Suppressor macrophage treated with lipopolysaccharide for 4 hours (primary cell): ENCODE measurements at places on chromosomes 3 and 15.

GRCh38 chr3:38989917-38990510 lies 61.7 kb downstream of the SCN11A start:
- DNase-seq: no peak

- no peak for DNase-seq
Observed at GRCh38 chr3:175980486-175981090, 1121.5 kb downstream of the NAALADL2 start.

GRCh38 chr15:66827039-66827697 lies 125.1 kb downstream of the SMAD6 start:
- no peak for DNase-seq

GRCh38 chr15:61051569-61052031 lies 177.5 kb downstream of the RORA start:
- DNase-seq: no peak

- DNase-seq: no peak
Observed at GRCh38 chr3:53695324-53695690, 150.9 kb downstream of the CHDH start.

DNA sequence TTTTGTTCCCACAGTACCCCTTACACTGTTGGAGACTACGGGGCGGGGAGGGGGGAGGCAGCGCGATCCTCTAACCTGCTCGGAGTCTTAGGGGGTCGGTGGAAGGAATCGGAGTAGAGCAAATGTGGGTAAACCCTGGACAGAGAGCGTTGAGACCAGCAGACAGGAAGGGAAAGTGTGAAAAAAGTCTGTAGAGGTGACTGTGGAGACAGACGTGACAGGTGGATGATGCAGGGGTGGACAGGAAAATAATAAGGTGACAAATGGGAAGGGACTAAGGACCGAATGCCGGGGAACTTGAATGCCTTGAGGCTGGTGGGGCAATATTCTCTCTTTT lies 424 bp downstream of the EAF2 start:
- peak; percentile 12 for DNase-seq

GRCh38 chr15:62165793-62166375 lies 799 bp upstream of the C2CD4B start:
- DNase-seq: no peak

- DNase-seq: no peak
Observed at GRCh38 chr15:57667171-57667849, 39.2 kb upstream of the POLR2M start.

DNA sequence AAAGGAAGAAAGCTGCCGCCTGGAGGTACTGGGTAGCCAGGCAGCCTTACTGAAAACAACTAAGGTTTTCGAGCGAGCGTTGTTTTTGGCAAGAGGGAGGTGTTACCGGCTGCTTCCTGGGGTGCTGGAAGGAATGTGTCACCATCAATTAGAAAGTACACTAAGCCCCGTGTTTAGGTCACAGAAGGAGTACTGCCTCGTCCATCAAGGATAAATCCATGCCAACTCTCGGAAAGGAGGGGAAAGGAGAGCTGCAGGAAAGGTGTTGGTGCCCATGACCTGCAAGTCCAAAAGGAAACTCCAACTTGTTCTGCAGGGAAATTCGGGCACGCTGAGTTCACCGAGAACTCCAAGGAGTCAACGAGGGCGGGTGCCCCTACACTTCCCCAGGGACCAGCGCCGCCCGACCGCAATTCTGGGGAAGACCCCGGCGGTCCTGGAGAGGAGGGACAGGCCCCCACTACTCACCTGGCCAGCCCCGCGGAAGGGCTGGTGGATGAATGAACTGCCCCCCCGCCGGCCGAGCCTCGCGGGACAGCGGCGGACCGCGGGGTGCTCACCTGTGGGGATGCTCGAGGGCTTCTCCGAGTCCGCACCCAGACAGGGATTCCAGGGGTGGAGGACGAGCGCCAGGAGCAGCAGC lies 542 bp downstream of the PLOD2 start:
- DNase-seq: peak; percentile 18

- DNase-seq: no peak
Observed at GRCh38 chr3:162195147-162195546, 698.5 kb downstream of the OTOL1 start.

DNA sequence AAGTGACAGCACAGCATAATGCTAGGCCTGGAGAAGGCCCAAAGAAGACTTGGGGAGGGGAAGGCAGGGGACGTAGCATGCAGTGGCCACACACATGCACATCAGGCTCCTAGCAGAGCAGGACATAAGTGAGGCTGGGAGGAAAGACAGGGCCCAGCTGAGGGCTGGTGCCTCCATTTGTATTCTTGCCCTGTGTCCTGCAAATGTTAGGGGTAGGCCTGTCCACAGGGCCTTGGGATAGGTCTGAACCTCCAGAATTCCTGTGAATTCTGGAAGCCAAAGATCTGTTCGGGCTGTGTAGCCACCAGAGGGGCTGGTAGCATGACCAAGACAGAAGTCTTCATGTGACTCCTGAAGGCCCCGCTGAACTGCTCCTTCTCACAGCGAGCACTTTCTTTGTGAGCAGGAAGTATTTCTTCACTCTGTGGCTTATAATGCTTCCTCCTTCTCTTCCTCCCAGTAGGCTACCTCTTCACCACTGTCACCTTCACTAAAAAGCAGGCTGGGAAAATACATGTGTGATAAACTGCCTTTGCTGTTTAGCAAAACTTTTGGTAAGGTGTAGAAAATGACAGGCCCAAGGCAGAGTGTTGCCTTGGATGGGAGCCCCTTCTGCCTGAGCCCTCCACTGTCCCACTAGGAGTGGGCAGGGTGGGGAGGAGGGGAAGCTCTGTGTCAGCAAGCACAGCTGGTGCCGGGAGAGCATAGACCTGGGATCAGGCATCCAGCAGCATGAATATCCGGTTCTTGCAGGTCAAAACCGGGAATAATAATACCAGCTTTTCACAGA lies 8.4 kb downstream of the CERS3 start:
- peak; percentile 42 for DNase-seq

- DNase-seq: no peak
Observed at GRCh38 chr3:159818997-159819500, 169.6 kb upstream of the IL12A start.

DNA sequence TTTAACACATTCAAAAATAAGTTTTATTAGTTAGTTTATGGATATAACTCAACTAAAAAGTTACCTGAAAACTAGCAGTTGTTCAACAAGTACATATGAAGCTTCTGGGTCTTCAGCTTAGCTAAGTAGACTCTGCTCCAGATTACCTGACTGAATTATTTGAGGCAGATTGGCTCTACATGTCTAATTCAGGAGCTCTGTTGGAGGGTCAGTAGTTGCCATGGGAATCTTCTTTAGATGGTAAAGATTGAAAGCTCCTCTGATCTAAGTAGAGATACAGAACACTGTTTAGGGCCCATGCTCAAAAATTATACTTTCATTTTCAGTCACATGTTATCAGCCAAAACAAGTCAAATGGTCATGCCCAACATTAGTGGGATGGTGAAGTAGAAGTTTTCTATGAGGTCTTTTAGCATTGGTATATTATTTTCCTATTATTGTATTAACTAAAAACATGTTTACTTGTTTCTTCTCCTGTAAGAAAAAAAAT lies 1476.9 kb downstream of the OTOL1 start:
- no peak for DNase-seq

DNA sequence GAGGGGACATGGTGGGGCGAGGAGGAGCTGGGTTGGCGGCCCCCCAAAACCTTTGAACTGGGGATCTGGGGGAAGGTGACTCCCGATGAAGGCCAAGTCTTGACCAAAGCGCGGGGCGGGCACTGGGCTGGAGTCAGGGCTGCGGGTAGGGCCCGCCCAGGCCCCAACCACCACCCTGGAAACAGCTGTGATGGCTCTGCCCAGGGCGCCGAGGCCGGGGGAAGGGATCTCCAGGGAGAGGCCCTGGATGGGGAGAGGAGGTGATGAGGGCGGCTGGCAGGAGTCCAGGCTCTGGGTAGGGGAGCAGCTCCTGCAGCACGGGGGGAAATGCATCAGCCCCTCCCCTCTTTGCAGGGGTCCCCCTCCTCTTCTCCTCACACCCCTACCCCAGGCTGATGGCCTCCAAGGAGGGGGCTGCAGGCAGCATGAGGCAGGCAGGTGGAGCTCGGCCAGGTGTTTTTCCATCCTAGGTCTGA lies 5.9 kb upstream of the C15orf39 start:
- no peak for DNase-seq

- no peak for DNase-seq
Observed at GRCh38 chr3:178480274-178480673, 56.0 kb upstream of the KCNMB2 start.
